Activated B cell treated with CpG ODN at 0.5 μM for 24 hours (primary cell): ENCODE measurements at places on chromosomes 7 and 10.

GRCh38 chr7:81327468-81328266, 408.8 kb upstream of the SEMA3C start:
- H3K4me1 ChIP-seq, result no peaks in the 10 kb centered on the region
- no peak for DNase-seq
- H3K36me3 ChIP-seq, result no peaks in the 10 kb centered on the region
- H3K27me3 ChIP-seq, result no peaks in the 10 kb centered on the region
- no peak overlapping the region for H3K4me3 ChIP-seq

GRCh38 chr7:156918635-156919034, 25.7 kb upstream of the LMBR1 start:
- no peak overlapping the region for H3K27ac ChIP-seq
- no peak for DNase-seq
- H3K27me3 ChIP-seq, result peaks cover 37% of the 10 kb centered on the region
- H3K36me3 ChIP-seq, result no peaks in the 10 kb centered on the region
- peaks cover 22% of the 10 kb centered on the region for H3K4me1 ChIP-seq

DNA sequence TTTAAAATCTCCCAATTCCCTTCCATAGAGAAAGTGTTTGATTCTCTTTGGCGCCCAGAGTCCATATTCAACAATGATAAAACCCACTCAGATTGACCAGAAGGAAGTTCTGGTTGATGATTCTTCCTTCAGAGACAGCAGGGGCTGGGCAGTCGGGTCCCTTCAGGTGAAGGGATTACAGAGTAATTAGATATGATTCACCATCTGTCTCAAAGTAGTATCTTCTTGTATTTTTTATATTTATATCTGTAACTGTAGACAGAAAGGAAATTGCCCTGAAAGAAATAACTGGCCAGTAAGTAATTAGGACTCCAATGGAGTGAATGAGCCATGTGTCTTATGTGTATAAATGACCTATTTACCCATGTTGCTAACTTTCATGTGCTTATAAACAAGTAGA, 156.0 kb downstream of the PLCE1 start:
- H3K4me3 ChIP-seq, result no peak overlapping the region
- no peak overlapping the region for H3K27ac ChIP-seq
- peaks cover 6% of the 10 kb centered on the region for H3K27me3 ChIP-seq
- no peaks in the 10 kb centered on the region for H3K36me3 ChIP-seq
- H3K4me1 ChIP-seq, result no peaks in the 10 kb centered on the region

DNA sequence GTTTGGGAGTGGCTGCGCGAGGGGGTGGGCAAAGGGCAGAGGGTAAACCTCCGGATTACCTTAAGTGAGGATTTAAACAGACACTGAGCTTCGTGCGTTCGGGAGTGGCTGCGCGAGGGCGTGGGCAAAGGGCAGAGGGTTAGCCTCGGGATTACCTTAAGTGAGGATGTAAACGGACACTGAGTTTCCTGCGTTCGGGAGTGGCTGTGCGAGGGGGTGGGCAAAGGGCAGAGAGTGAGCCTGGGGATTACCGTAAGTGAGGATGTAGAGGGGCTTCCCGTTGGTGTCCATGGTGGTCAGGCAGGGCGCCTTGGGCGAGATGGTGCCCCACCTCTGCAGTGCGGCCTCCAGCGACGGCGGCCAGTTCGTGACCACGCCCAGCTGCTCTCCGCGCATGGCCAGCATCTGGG, 275.8 kb downstream of the DIP2C start:
- H3K4me1 ChIP-seq, result peaks cover 2% of the 10 kb centered on the region
- no peak overlapping the region for H3K4me3 ChIP-seq
- no peak overlapping the region for H3K27ac ChIP-seq
- peaks cover 9% of the 10 kb centered on the region for H3K27me3 ChIP-seq

DNA sequence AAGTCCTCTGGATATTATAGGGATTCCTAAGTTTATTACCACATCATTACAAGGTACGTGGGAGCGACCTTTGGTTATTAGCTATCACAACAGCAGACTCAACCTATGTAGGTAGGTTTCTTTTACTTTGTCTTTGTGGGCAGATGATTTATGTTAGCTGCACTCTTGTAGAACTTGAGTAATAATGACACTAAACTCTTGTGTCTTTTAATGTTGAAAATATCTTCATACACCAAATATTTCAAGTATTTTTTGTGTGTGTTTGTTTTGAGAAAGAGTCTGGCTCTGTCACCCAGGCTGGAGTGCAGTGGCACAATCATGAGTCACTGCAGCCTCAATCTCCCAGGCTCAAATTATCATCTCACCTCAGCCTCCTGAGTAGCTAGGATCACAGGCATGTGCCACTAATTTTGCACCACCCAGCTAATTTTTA, 19.2 kb upstream of the SUPV3L1 start:
- H3K36me3 ChIP-seq, result peaks cover 65% of the 10 kb centered on the region
- H3K27ac ChIP-seq, result no peak overlapping the region
- H3K4me3 ChIP-seq, result no peak overlapping the region
- DNase-seq, result no peak

- no peak overlapping the region for H3K4me3 ChIP-seq
- no peaks in the 10 kb centered on the region for H3K27me3 ChIP-seq
- H3K4me1 ChIP-seq, result no peaks in the 10 kb centered on the region
- H3K27ac ChIP-seq, result no peak overlapping the region
These were observed 36.5 kb downstream of the ETV1 start for GRCh38 chr7:13952921-13953320.

DNA sequence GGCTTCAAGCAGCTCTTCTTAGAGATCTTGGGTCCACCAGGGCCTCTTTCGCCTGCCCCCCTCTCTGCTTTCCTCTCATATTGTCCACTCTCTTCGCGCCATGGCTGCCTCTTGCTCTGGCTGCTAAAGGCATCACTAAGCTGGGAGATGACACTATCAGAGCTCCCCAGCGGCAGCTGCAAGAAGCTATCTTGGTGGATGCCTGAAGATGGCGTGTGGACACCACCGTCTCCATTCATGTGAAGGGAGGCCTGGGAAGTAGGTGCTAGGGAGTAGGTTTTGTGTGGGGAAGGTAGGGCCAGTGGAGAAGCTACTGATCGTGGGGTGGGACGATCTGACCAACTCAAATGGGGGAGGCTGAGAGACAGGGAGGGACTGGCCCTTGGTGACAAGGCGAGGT, 45.9 kb upstream of the PDLIM1 start:
- no peak overlapping the region for H3K27ac ChIP-seq
- H3K27me3 ChIP-seq, result no peaks in the 10 kb centered on the region
- no peaks in the 10 kb centered on the region for H3K4me1 ChIP-seq
- DNase-seq, result no peak
- H3K36me3 ChIP-seq, result no peaks in the 10 kb centered on the region
- H3K4me3 ChIP-seq, result no peak overlapping the region

DNA sequence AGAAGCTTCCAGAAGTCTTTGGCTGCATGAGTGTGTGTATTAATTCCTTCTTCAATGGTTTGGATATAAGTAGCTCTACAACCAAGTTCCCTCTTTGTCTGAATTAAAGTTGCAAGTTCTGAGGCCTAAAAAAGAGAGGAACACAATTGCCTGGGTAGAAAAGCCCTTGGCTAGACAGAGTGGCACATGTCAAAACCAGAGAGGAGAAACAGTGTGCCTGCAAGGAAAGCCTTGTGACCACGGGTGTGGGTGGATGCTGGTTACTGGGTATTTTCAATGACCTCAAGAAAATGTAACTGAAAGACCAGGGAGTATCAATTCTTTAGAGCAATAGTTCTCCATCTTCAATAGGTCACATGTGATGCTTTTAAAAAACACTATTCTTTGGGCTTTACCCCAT, 148.3 kb downstream of the SVIL start:
- DNase-seq, result no peak
- H3K27ac ChIP-seq, result no peak overlapping the region
- peaks cover 2% of the 10 kb centered on the region for H3K27me3 ChIP-seq

- no peak overlapping the region for H3K27ac ChIP-seq
- H3K27me3 ChIP-seq, result no peaks in the 10 kb centered on the region
- no peak for DNase-seq
- H3K36me3 ChIP-seq, result peaks cover 30% of the 10 kb centered on the region
- H3K4me1 ChIP-seq, result peaks cover 43% of the 10 kb centered on the region
These were observed 28.2 kb downstream of the INPP5F start for GRCh38 chr10:119754085-119754484.

- peak overlapping the region; percentile 59 for H3K27ac ChIP-seq
- H3K4me3 ChIP-seq, result no peak overlapping the region
- DNase-seq, result peak; percentile 10
- H3K36me3 ChIP-seq, result no peaks in the 10 kb centered on the region
- H3K27me3 ChIP-seq, result no peaks in the 10 kb centered on the region
These were observed 3.2 kb downstream of the ZNF775 start for GRCh38 chr7:150382123-150382843.

- DNase-seq, result no peak
- H3K27me3 ChIP-seq, result peaks cover 2% of the 10 kb centered on the region
- no peaks in the 10 kb centered on the region for H3K4me1 ChIP-seq
- no peaks in the 10 kb centered on the region for H3K36me3 ChIP-seq
- H3K27ac ChIP-seq, result no peak overlapping the region
These were observed 264.1 kb downstream of the GRID1 start for GRCh38 chr10:86102451-86102850.

GRCh38 chr10:86085136-86085535, 281.5 kb downstream of the GRID1 start:
- no peak for DNase-seq
- H3K27ac ChIP-seq, result no peak overlapping the region
- H3K4me1 ChIP-seq, result no peaks in the 10 kb centered on the region
- no peaks in the 10 kb centered on the region for H3K36me3 ChIP-seq
- no peak overlapping the region for H3K4me3 ChIP-seq
- peaks cover 28% of the 10 kb centered on the region for H3K27me3 ChIP-seq

DNA sequence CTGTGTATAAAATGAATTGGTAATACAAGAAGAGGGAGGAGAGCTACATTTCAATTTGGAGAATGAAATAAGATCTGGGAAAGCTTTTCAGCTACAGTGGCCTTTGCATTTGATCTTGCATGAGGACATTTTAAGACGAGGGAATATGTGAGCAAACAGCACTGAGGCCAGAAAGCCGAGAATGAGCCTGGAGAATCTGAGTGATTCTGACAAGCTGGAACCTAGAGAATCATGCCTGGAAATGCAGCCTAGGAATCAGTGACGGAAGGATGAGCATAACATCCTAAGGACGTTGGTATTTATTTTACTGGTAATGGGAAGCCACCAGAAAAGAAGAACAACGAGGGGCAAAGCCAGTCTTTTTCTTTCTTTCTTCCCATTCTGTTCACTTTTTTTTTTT, 44.3 kb downstream of the ARL5B start:
- no peak for DNase-seq
- no peak overlapping the region for H3K27ac ChIP-seq
- H3K4me1 ChIP-seq, result no peaks in the 10 kb centered on the region
- no peaks in the 10 kb centered on the region for H3K27me3 ChIP-seq
- H3K4me3 ChIP-seq, result no peak overlapping the region

DNA sequence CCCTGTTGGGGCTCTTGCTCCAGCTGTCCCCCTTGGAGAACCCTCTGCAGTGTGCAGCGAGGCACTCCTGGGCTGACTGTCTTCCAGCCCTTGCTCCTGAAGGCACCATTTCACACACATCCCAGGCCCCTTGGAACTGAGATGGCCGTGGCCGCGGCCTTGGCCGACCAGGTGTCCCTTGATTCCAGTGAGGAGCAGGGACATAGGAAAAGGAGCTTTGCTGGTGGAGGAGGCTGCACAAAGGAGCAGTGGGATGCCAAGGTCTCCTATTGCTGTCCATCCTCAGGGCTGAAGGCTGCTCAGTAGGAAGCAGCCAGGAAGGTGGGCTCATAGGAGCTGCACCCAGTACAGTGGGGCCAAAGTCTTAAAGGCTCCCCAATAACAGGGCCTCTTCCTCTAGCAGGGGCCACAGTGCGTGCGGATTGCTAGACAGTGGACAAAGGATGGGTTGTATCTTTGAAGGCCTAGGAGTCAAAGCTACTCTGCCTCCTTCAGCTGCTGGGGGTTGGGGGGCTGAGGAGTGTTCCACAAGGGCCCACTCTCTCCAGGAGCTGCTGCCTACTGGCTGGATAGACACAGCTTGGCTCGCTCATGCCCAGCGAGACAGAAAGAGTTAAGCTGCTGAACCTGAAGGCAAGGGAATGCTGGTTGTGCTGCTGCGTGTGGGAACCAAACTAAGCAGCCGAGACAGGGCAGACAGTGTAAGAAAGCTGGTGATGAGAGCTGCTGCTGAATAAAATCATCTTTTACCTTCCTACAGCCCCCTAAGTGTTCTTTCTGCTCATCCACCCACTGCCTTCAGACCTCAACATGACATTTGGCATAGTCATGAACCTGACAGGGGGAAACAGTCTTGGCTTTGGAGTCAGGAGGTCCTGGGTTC, 891.9 kb upstream of the ZNF722 start:
- no peak for DNase-seq
- no peak overlapping the region for H3K27ac ChIP-seq
- no peaks in the 10 kb centered on the region for H3K4me1 ChIP-seq
- no peak overlapping the region for H3K4me3 ChIP-seq
- no peaks in the 10 kb centered on the region for H3K36me3 ChIP-seq

- DNase-seq, result no peak
- no peaks in the 10 kb centered on the region for H3K36me3 ChIP-seq
- no peaks in the 10 kb centered on the region for H3K27me3 ChIP-seq
- H3K27ac ChIP-seq, result no peak overlapping the region
- no peaks in the 10 kb centered on the region for H3K4me1 ChIP-seq
These were observed 324.6 kb downstream of the ATRNL1 start for GRCh38 chr10:115417585-115418265.

DNA sequence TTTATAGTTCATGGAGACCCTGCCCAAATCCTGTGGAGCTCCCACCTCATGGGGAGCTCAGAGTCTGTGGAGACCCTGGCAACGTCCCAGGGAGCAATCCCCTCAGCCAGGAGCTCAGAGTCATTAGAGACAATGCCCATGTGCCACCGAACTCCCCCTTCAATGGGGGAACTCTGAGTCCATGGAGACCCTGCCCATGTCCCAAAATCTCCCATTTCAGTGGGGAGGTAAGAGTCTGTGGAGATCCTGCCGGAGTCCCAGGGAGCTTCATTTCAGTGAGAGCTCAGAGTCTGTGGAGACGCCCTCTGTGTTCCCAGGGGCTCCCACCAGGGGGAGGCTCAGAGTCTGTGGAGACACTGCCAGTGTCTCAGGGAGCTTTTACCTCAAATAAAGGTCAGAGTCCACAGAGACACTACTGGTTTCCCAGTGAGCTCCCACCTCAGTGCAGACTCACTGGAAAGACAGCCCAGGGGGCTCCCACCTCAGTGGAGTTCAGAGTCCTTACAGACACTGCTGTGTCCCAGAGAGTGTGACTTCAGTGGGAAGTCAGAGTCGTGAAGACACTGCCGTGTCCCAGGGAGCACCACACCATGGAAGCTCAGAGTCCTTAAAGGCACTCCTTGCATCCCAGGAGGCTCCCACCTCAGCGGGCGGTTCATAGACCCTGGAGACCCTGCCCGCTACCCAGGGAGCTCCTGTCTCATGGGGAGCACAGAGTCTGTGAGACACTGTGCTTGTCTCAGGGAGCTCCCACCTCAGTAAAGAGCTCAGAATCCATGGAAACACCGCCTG, 5.0 kb downstream of the MYO1G start:
- peaks cover 32% of the 10 kb centered on the region for H3K4me1 ChIP-seq
- DNase-seq, result no peak
- H3K36me3 ChIP-seq, result peaks cover 77% of the 10 kb centered on the region
- no peak overlapping the region for H3K4me3 ChIP-seq

GRCh38 chr10:29039091-29039490, 249.8 kb upstream of the LYZL1 start:
- DNase-seq, result no peak
- H3K4me3 ChIP-seq, result no peak overlapping the region
- no peaks in the 10 kb centered on the region for H3K36me3 ChIP-seq
- no peaks in the 10 kb centered on the region for H3K4me1 ChIP-seq

GRCh38 chr7:4109481-4110110, 572.5 kb upstream of the FOXK1 start:
- H3K27ac ChIP-seq, result no peak overlapping the region
- no peaks in the 10 kb centered on the region for H3K36me3 ChIP-seq
- no peak overlapping the region for H3K4me3 ChIP-seq
- H3K27me3 ChIP-seq, result no peaks in the 10 kb centered on the region
- no peaks in the 10 kb centered on the region for H3K4me1 ChIP-seq
- no peak for DNase-seq
